Right atrium auricular region (tissue), 2 donors: ENCODE measurements at places on chromosomes 2 and 18. TPM values are rescaled to one million over a fixed set of nuclear protein-coding genes. Genes with fewer than 3 reads are reported as not detected.

The INHA gene
- 1.0 TPM for total RNA-seq

GRCh38 chr18:61771861-61772260, 120.9 kb downstream of the RNF152 start:
- DNase-seq = no peak

DNA sequence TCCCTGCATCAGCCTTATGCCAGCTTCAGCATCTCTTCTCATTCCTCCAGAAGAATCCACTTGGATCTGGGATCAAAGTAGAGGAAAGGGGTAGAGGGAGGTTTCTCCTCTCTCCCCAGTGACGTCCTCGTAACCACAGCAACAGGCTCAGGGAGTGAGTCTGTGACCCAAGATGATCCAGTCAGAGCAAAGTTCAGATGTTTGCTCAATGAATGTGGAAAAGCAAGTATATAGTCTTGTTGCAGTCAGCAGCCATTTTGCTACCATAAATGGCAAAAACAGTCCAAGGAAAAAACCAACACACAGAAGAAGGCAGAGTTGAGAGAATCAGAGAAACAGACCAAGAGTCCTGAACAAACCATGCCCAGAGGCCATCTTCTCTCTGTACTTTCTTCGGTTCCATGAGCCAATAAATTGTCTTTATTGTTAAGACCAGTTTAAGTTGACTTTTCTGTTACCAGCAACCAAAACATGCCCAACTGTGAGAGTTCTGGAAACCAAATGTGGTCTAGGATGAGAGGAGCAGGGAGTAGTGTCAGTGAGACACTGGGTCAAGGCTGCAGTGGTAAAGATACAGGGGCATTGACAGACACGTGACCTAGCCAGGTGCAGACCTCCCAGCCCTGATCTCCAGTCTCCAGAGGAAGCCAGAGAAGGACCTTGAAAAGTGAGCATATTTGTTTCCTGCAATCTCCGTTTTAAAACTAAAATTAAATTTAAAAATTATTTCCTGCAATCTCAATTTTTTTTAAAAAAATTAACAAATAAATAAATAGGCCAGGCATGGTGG, 3.2 kb upstream of the CXCR1 start:
- DNase-seq = no peak

GRCh38 chr2:167946441-167946841, 301.0 kb downstream of the STK39 start:
- no peak for DNase-seq

- no peak for DNase-seq
Measured at GRCh38 chr2:10277293-10278028, 25.2 kb upstream of the HPCAL1 start.

The CD207 gene
- total RNA-seq = not detected

The SLC5A7 gene
- total RNA-seq = not detected

The PKDCC gene
- 128 TPM for total RNA-seq

GRCh38 chr2:108612514-108613183, 78.4 kb downstream of the LIMS1 start:
- no peak for DNase-seq

The SOX11 gene
- total RNA-seq = 0.71 TPM

- DNase-seq = no peak
Measured at GRCh38 chr2:220036431-220036830, 409.0 kb downstream of the SLC4A3 start.

The SLC9A4 gene
- not detected for total RNA-seq
